ENCODE measurements at places on chromosomes 13 and 19.

- no peak for DNase-seq
Observed at GRCh38 chr13:91278888-91279287, 68.6 kb upstream of the MIR17HG start.

- DNase-seq, result no peak
Observed at GRCh38 chr13:114260814-114261213, 20.6 kb upstream of the UPF3A start.

GRCh38 chr13:72290962-72291681 is 424.1 kb upstream of the DACH1 start:
- DNase-seq, result no peak

DNA sequence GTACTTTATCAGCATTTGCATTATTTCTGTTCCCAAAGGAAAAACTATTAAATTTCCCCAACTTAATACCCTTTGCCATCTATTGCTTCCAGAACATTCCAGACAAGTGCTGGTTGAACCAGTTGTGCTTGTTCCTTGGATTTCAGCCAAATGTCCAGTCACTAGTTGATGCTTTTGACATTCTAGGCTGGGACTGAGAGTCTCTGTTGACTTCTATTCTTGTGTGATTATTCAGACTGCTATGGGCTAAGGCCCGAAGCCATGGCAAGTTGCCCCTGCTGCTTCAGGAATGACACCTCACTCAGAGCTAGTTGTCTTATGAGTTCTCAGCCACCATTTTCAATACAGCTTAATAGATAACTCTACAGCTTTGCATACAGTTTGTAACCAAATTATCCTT is 458.1 kb upstream of the ARGLU1 start:
- peak; percentile 9 for DNase-seq

DNA sequence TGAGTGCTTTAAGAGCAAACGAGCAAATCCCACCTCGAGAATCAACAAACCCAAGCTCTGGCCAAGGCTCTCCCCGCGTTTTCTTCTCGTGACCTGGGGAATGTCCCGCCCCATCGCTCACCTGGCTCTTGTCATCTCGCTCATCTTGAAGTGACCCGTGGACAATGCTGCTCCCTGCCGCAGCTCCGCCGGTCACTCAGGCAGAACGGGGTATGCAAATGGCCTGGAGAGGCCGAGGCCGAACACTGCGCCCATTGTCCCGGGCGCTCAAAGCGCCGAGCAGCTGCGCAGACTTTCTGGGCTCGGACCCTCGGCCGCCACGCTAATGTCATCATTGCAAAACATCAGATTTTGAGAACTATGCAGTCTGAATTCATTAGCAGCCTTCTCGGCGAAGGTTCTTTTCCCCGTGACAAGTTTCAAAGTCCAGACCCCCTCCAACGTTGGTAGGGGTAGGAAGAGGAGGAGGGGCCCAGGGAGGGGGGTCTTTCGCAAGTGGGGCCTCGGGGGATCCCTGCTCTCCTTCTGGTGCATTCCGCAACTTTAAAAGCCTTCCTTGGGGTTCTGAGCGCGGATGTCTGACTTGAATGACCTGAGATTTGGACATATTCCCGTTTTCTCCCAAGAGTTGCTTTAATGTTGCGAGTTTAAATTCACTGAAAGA is 39.7 kb downstream of the SOX1 start:
- peak; percentile 82 for DNase-seq

- DNase-seq, result no peak
Observed at GRCh38 chr13:81990652-81991051, 1649.7 kb upstream of the SPRY2 start.

- no peak for DNase-seq
Observed at GRCh38 chr13:51977625-51978024, 33.6 kb downstream of the ATP7B start.

DNA sequence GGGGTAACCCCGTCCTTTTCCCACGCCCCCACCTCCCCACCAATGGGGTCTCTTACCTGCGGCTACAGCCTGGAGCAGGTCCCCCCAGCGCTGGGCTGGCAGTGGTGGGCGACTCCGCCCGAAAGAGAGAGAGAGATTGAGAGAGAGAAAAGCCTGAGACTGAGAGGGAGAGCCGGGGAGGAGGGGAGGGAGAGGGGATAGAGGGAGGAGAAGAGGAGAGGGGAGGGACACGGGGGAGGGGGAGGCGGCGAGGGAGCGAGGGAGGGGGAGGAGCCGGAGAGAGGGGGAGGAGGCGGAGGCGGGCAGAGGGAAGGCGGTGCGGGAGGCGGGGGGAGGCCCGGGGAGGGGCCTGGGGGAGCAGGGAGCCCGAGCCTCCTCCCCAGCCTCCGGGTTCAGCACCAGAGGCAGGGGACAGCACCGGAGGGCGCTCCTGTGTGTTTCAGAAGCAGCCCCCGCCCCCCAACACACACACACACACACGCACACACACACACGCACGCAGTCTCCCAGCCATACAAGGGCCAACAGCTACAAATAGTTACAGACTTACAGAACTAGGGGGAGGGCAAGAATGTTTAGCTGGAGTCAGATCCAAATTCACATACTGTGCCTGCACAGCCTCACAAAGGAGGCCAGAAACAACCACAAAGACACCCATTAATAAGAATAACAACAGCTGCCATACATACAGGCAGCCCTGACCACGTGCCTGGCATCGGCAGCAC is at the start of gene SLC8A2:
TSS of gene SLC8A2 (minus strand) at position 161 of the 725 bp plus-strand sequence. CDS start 5,490 bp downstream, outside the sequence.
- DNase-seq, result no peak

- DNase-seq, result no peak
Observed at GRCh38 chr13:70249332-70250064, 141.2 kb upstream of the KLHL1 start.

- no peak for DNase-seq
Observed at GRCh38 chr13:99991013-99991827, 9.6 kb downstream of the ZIC2 start.

GRCh38 chr13:66635526-66635925 is 594.6 kb downstream of the PCDH9 start:
- DNase-seq, result no peak

GRCh38 chr13:33283195-33283911 is 2.2 kb downstream of the STARD13 start:
- no peak for DNase-seq

DNA sequence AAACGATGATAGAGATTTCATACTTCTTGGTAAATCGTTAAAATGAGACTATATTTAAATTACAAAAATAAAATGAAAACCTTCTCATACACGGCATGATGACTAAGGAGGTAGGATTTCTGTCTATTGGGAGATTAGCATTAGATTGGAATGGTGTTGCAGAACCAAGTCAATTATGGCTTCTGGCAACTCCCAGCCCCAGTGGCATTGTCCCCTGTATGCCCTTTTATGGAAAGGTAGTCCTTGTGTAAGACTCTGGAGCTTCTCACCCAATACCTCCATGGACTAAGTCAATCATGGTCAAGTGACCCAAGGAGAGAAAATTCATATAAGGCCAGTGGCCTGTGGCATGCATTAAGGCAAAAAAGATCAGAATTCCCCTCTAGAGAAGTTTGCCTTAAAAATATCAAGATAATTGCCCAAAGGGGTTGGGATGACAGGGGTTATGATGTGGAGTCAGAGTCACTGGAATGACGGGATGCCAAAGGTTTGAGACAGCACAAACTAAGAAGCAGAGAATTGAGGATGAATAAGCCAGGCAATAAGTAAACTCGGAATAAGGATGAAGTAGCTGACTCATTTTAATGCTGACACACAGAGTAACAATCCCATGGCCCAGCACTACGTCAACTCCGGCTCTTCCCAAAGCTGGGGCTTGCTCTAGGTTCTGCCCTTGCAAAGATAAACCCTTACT is 57.8 kb upstream of the POSTN start:
- DNase-seq, result no peak

GRCh38 chr19:926589-927350 is 935 bp downstream of the ARID3A start:
- peak; percentile 42 for DNase-seq

GRCh38 chr13:97911311-97912138 is 42.0 kb upstream of the IPO5 start:
- DNase-seq, result no peak

- DNase-seq, result no peak
Observed at GRCh38 chr19:30692181-30692811, 320.1 kb downstream of the ZNF536 start.

GRCh38 chr19:9786342-9786741 is 17.8 kb upstream of the ZNF846 start:
- DNase-seq, result no peak

DNA sequence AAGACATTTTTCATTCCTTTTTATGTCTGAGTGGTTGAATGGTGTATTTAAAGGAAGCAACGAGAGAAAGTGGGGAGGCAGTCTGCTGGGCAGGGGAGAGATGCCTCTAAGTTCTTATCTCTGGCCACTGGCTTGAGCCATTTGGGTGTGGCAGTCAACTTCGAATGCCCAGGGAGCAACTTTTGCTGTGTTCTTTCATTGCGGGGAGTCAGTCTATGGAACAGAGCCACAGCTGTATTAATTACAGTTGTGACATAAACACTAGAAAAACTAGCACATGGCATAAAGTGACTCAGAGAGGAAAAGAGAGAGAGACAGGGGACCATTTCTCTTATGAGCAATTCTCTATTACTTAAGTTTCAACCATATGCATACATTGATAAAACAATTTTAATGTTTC is 40.4 kb upstream of the PDCD5 start:
- DNase-seq, result no peak

- peak; percentile 73 for DNase-seq
Observed at GRCh38 chr19:49672131-49672919, 4.7 kb upstream of the PRMT1 start.

GRCh38 chr13:105410602-105411001 is 1124.9 kb downstream of the EFNB2 start:
- peak; percentile 59 for DNase-seq

- peak; percentile 9 for DNase-seq
Observed at GRCh38 chr13:111005808-111006505, 91.1 kb upstream of the ANKRD10 start.

- DNase-seq, result peak; percentile 95
Observed at GRCh38 chr19:40776932-40777644, 959 bp upstream of the RAB4B start.

DNA sequence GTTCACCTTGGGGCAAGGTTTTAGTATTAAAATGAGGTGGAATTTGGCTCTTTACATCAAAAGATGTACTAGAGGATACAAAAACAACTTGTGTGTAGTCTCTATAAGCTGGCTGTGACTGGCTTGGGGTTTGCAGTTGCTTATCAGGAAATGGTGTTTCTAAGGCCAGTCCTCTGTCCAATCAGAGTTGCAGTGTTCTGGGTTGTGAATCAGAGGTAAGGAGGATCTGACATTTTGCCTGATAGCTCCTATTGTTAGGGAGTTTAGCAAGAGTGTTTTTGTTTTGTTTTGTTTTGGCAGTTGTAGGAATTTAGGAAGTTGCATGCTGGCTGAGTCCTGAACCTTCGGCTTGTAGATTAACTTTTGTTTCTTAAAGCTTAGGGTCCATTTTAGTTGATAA is 20.1 kb upstream of the ESD start:
- no peak for DNase-seq

DNA sequence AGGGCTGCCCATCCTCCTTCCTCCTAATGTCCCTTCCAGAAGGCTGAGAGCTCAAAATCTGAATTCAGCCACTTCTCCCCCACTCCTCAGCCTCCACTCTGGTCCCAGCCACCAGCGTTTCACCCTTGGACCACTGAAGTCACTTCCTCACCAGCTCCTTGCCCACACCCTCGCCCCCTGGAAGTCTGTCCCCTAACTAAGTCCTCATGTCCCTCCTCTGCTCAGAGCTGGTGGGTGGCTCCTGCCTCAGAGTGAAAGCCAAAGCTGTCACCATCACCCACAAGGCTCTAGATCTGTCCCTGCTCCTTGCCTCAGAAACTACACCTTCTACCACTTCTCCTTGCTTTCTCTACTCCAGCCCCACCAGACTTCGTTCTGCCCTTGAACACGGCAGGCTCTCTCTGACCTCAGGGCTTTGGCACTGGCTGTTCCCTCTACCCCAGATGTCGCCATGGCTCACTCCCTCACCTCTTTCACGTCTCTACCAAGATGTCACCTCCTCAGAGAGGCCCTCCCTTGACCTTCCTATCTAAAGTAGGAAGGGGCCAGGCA is 1.7 kb downstream of the ERCC1 start:
- DNase-seq, result no peak

All from globus pallidus (tissue), 1 donor.